Hepatocyte (in vitro differentiated cells): ENCODE measurements at places on chromosomes 2 and 18. TPM values are rescaled to one million over a fixed set of nuclear protein-coding genes. Genes with fewer than 3 reads are reported as not detected.

DNA sequence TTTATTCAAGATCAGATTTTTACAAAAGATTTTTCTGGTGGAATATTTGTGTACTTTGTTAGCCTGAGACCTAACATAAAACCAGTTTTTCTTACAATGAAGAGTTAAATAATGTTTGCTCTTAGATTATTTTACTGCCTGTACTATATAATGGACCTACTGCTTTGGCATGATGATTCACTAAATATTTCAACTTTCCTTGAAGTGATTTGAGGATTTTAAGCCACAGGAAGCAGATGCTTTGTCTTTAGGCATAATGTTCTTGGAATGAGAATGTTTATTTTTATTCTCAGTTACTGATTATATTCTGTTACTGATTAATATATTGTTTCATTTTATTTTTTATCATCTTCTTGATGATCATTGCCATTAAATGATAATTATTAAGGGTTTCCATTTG, 175.3 kb upstream of the LRP1B start:
- H3K4me3 ChIP-seq, result no peak overlapping the region
- H3K27me3 ChIP-seq, result no peaks in the 10 kb centered on the region
- DNase-seq, result no peak
- no peaks in the 10 kb centered on the region for H3K4me1 ChIP-seq

DNA sequence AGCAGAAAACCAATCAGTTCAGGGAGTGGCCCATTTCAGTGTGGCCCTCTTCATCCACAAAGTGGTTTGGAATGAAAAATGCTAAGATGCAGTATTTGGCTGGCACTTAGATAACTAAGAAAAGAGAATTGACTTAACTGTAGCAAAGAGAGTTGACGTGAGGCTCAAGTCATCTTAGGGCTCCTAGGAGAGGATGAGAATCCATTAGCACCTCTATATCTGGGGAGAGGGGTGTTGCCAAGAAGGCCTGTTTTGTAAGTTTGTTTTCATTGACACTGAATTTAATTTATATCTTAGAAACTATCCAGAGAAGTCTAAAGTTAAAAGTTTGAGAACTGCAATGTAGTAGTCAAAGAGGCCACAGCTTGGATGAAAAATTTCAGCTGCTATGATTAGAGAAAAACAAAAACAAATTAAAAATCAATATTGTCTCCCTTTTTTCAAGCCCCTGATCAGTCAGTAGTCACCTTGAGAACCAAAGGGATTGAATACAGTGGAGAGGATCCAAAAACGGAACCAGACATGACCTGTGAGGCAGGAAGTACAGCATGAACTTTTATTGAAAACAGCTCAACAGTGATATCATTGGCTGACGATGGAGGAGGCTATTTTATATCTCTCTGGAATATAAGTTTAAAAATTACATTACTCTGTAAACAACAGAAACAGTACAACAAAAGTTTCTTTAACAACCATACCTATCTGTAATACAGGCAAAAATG, 52.7 kb downstream of the PHLPP1 start:
- no peaks in the 10 kb centered on the region for H3K36me3 ChIP-seq
- no peak overlapping the region for H3K4me3 ChIP-seq
- peaks cover 6% of the 10 kb centered on the region for H3K4me1 ChIP-seq
- no peaks in the 10 kb centered on the region for H3K27me3 ChIP-seq
- no peak for DNase-seq

- H3K27ac ChIP-seq, result peak overlapping the region; percentile 96
- H3K4me3 ChIP-seq, result peak overlapping the region; percentile 63
- H3K36me3 ChIP-seq, result no peaks in the 10 kb centered on the region
- peak; percentile 62 for DNase-seq
Observed at GRCh38 chr2:130391872-130392670, 36.2 kb downstream of the PTPN18 start.

- H3K4me3 ChIP-seq, result no peak overlapping the region
- no peak for DNase-seq
- H3K27ac ChIP-seq, result no peak overlapping the region
Observed at GRCh38 chr2:30271301-30271700, 40.0 kb downstream of the LBH start.

The VSNL1 gene
- total RNA-seq, result 9.4 and 12.1 TPM in 2 replicates

DNA sequence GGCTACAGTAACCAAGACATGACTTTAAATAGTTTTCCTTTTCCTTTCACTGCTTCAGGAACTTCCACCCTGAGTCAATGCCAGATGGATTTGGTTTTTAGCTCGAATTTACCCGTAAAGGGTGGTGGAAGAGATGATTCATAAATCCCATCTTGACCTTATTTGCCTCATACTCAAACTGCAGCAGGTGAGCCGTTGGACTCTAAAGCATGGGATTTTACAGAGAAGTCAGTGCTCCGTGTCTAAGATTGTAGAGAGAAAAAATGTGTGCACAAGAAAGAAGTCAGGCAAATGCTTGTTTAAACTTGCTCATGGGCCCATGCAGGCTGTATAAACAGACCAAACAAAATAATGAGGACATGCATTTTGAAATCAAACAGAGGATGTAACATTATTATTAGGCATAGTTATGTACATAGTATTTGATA, 369.7 kb upstream of the TRIB2 start:
- DNase-seq, result no peak
- H3K27ac ChIP-seq, result no peak overlapping the region
- H3K4me3 ChIP-seq, result no peak overlapping the region

GRCh38 chr2:147045113-147045512, 799.7 kb upstream of the ACVR2A start:
- no peaks in the 10 kb centered on the region for H3K36me3 ChIP-seq
- no peaks in the 10 kb centered on the region for H3K4me1 ChIP-seq
- peak overlapping the region; percentile 24 for H3K27ac ChIP-seq
- no peaks in the 10 kb centered on the region for H3K27me3 ChIP-seq

GRCh38 chr18:53780666-53781065, 443.8 kb downstream of the MBD2 start:
- no peak overlapping the region for H3K27ac ChIP-seq
- H3K4me3 ChIP-seq, result no peak overlapping the region
- no peaks in the 10 kb centered on the region for H3K36me3 ChIP-seq
- H3K27me3 ChIP-seq, result no peaks in the 10 kb centered on the region
- no peaks in the 10 kb centered on the region for H3K4me1 ChIP-seq
- no peak for DNase-seq

The SERPINB4 gene
- total RNA-seq, result not detected in 2 replicates

DNA sequence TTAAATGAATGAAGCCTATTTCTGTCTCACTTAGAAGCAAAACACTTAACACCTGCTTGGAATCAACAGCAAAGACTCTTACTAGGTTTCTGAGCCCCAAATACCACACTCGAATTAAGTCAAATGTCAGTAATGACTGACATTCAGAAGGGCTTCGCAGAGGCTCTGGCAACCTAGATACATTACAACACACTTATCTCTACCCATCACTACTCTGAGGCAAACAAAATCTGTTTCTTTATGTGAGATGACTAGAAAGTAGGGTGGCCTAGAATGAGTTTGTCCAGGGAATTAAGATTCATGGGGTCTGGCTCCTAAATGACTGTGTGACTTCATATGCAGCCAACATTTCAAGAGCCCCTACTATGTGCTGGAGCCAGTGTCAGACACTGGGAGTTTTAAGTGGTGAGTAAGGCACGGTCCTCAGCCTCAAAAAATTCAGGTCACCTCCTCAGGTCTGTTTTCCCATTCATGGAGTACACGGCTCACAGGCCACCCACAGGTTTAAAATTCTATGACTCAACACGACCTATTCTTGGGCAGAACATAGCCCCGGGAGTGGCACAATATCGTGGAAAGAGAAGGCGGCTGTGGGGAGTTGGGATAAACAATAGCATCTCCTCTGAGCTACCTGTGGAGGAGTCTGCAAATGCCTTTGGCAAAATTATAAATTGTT, 150.3 kb upstream of the ZFP36L2 start:
- H3K36me3 ChIP-seq, result no peaks in the 10 kb centered on the region
- H3K27ac ChIP-seq, result peak overlapping the region; percentile 62
- no peaks in the 10 kb centered on the region for H3K27me3 ChIP-seq
- H3K4me1 ChIP-seq, result peaks cover 31% of the 10 kb centered on the region
- no peak overlapping the region for H3K4me3 ChIP-seq

The RHBDD1 gene
- 16.2 and 20.1 TPM in 2 replicates for total RNA-seq

DNA sequence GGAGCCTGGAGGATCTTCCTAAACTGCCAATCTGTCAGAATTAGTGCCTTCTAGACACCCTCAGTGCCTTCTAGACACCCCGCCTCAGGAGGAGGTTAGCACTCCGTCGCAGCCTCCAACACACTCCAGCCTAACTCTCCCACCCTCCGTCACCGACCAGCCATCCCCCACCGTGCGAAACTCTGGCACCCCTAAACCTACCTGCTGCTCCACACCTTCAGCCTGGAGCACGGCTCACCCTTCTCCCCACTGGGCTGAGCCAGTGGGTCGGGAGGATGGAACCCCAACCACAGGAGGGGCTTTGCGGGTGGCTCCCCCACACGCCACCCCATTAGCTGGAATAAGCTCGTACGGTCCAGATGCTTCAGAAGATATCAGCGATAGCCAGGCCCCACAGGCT, 468.9 kb upstream of the HS6ST1 start:
- no peak overlapping the region for H3K27ac ChIP-seq
- no peaks in the 10 kb centered on the region for H3K36me3 ChIP-seq
- H3K4me1 ChIP-seq, result peaks cover 4% of the 10 kb centered on the region

GRCh38 chr18:59604877-59605276, 92.3 kb downstream of the CCBE1 start:
- DNase-seq, result no peak
- no peaks in the 10 kb centered on the region for H3K27me3 ChIP-seq
- no peaks in the 10 kb centered on the region for H3K36me3 ChIP-seq
- H3K27ac ChIP-seq, result no peak overlapping the region
- H3K4me1 ChIP-seq, result peaks cover 19% of the 10 kb centered on the region

The B3GNT7 gene
- total RNA-seq, result 4.0 and 6.2 TPM in 2 replicates

The CCDC85A gene
- 2.5 and 3.0 TPM in 2 replicates for total RNA-seq

GRCh38 chr18:48290162-48290926, 118.8 kb downstream of the ZBTB7C start:
- no peaks in the 10 kb centered on the region for H3K27me3 ChIP-seq
- no peak overlapping the region for H3K4me3 ChIP-seq
- H3K4me1 ChIP-seq, result no peaks in the 10 kb centered on the region
- no peak overlapping the region for H3K27ac ChIP-seq
- DNase-seq, result no peak
- no peaks in the 10 kb centered on the region for H3K36me3 ChIP-seq

- DNase-seq, result no peak
- no peak overlapping the region for H3K4me3 ChIP-seq
- H3K4me1 ChIP-seq, result peaks cover 5% of the 10 kb centered on the region
- H3K36me3 ChIP-seq, result no peaks in the 10 kb centered on the region
- peaks cover 17% of the 10 kb centered on the region for H3K27me3 ChIP-seq
- H3K27ac ChIP-seq, result no peak overlapping the region
Observed at GRCh38 chr2:240172071-240172895, 31.8 kb upstream of the OTOS start.

DNA sequence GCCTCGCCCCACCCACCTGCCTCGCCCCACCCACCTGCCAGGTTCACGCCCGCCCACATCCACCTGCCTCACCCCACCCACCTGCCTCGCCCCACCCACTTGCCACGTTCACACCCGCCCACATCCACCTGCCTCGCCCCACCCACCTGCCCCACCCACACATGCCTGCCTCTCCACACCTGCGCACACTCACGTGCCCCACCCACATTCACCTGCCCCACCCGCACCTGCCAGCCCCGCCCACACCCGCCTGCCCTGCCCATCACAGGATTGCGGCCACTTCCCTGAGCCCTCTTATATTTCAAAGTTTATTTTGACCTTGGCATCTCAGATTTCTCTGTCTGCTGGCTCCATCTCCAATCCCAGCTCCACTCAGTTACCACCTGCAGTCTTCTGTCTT, 217.5 kb upstream of the SOX11 start:
- no peak overlapping the region for H3K4me3 ChIP-seq
- H3K36me3 ChIP-seq, result no peaks in the 10 kb centered on the region
- H3K27me3 ChIP-seq, result no peaks in the 10 kb centered on the region
- no peak overlapping the region for H3K27ac ChIP-seq
- H3K4me1 ChIP-seq, result peaks cover 3% of the 10 kb centered on the region

The VWC2L gene
- 0.10 and 0.40 TPM in 2 replicates for total RNA-seq

- DNase-seq, result no peak
- no peak overlapping the region for H3K4me3 ChIP-seq
- peaks cover 7% of the 10 kb centered on the region for H3K4me1 ChIP-seq
- no peaks in the 10 kb centered on the region for H3K27me3 ChIP-seq
- no peak overlapping the region for H3K27ac ChIP-seq
Observed at GRCh38 chr2:64626963-64627760, 26.6 kb downstream of the SERTAD2 start.
